ENCODE measurements at places on chromosomes 6 and 20. TPM values are rescaled to one million over a fixed set of nuclear protein-coding genes. Genes with fewer than 3 reads are reported as not detected.

Gene SLC4A11
- 10.7 TPM for polyA plus RNA-seq

Gene POU3F2
- 0.32 TPM for polyA plus RNA-seq

DNA sequence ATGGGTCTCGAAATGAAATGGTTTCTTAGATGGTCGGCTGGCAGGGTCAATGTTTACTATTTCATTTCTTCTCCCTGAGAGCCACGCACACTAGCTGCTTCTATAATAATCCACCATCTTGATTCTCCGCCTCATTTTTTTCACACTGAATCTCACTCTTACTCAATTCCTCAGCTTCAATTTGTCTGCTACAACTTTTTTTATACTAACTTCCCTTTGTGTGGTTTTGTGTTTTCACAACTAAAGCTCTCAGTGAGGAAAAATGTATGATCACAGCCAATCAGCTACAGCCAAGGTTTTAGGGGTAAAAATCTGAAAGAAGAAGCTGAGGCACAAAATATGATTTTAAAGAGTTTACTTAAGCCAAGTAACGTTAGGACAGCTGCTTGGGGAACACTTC is 1309.4 kb downstream of the EPHA7 start:
- no peak for DNase-seq
- H3K4me3 ChIP-seq, result no peak overlapping the region
- no peak overlapping the region for H3K27ac ChIP-seq
- H3K27me3 ChIP-seq, result no peaks in the 10 kb centered on the region
- no peaks in the 10 kb centered on the region for H3K4me1 ChIP-seq

DNA sequence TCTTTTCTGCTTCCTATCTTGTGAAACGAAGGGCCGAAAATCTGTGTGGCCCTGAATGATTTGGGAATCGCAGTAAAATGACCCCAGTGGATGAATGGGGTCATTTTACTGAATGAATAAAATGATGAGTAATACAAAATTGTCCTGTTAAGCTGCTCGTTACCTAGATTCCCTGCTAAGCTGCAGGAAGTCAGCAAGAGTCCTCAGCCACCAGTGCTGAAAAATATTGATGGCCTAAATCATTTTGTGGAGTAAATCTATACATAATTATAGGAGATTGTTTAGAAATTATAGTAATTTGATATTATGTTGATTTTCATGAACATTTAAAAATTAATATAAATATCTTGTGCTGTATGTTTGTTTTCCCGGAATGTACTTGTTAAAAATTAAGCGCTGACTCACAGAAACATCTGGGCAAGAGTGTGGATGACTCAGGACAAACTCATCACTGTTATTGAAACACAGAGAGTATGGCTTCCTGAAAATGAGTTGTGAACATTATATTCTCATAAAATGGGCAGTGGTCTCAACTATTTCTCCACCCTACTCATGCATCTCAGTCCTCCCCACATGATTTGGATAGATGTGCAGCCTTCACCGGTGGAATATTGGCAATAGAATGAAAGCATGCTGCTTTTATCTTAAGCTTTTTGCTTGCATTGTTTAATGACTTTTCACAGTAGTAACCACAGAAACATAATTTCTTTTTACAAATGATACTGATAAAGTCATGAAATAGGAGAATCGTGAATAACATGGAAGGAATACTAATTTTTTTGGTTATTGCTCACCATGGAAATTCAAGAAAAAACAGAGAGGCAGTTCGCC is 36.2 kb upstream of the RGS17 start:
- no peaks in the 10 kb centered on the region for H3K4me1 ChIP-seq
- DNase-seq, result no peak
- H3K27me3 ChIP-seq, result no peaks in the 10 kb centered on the region
- no peaks in the 10 kb centered on the region for H3K36me3 ChIP-seq
- H3K27ac ChIP-seq, result no peak overlapping the region

- no peaks in the 10 kb centered on the region for H3K4me1 ChIP-seq
- H3K27ac ChIP-seq, result no peak overlapping the region
- no peaks in the 10 kb centered on the region for H3K36me3 ChIP-seq
- no peak for DNase-seq
These were observed 68.3 kb upstream of the EDN1 start for GRCh38 chr6:12221856-12222255.

- H3K36me3 ChIP-seq, result no peaks in the 10 kb centered on the region
- no peaks in the 10 kb centered on the region for H3K4me1 ChIP-seq
- H3K27ac ChIP-seq, result no peak overlapping the region
- H3K4me3 ChIP-seq, result no peak overlapping the region
- no peaks in the 10 kb centered on the region for H3K27me3 ChIP-seq
- no peak for DNase-seq
These were observed 141.3 kb downstream of the PXDC1 start for GRCh38 chr6:3610206-3610605.

- no peaks in the 10 kb centered on the region for H3K4me1 ChIP-seq
- no peak for DNase-seq
- no peaks in the 10 kb centered on the region for H3K27me3 ChIP-seq
- H3K36me3 ChIP-seq, result no peaks in the 10 kb centered on the region
- H3K27ac ChIP-seq, result no peak overlapping the region
These were observed 118.8 kb downstream of the PHACTR3 start for GRCh38 chr20:59723108-59723500.

Measured in testis (tissue), 5 donors.